Bronchial epithelial cell (primary cell): ENCODE measurements at places on chromosomes 3 and 15.

- DNase-seq: no peak
Observed at GRCh38 chr3:61146010-61146890, 105.0 kb downstream of the FHIT start.

DNA sequence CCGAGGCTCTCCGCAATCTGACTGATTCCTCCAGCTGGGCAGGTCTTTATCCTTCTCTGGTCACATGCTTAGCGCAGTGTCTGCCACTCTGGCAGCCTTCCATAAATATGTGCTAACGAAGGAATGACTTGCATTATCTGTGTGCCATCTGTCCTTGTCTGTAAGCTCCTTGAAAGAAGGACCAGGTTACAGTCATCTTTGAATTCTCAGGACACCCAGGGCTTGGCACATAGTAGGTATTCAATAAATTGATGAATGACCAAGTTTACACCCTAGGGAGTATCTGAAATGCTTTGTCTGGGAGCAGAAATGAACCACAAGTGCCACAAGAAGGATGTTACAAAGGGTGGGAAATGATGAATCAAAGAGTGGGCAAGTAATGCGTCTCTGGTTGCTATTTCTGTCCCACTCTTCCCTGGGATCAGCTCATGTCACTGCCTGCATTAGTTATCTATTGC is 16.5 kb upstream of the FAM3D start:
- DNase-seq: no peak

GRCh38 chr3:17830788-17831187 is 88.4 kb upstream of the TBC1D5 start:
- no peak for DNase-seq

- no peak for DNase-seq
Observed at GRCh38 chr3:56370991-56371775, 97.1 kb downstream of the ERC2 start.

DNA sequence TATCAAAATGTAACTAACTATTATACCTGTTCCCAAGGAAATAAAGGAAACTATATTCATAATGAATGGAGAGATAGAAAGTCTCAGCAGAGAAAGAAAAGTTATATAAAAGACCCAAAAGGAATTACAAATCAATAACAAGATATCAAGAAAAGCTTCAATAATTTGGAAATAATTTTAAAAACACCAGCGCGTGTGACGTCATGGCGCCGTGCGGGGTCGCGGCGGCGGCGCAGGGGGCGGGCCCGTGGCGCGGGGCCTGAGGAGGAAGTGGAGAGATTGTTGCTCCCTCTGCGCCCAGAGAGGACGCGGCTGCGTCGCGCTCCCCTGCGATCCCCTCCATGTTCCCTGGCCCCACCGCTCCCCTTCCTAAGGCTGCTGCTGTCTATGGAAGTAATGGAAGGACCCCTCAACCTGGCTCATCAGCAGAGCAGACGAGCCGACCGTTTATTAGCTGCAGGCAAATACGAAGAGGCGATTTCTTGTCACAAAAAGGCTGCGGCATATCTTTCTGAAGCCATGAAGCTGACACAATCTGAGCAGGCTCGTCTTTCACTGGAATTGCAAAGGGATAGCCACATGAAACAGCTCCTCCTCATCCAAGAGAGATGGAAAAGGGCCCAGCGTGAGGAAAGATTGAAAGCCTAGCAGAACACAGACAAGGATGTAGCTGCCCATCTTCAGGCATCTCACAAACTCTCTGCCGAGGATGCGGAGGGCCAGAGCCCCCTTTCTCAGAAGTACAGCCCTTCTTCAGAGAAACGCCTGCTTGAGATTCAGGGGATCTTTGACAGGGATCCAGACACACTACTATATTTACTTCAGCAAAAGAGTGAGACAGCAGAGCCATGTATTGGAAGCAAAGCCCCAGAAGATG is 4.1 kb downstream of the XCR1 start:
- no peak for DNase-seq

GRCh38 chr3:69579306-69580041 is 159.8 kb upstream of the MITF start:
- DNase-seq: no peak

- no peak for DNase-seq
Observed at GRCh38 chr3:186964071-186964470, 33.7 kb downstream of the ST6GAL1 start.

GRCh38 chr15:91496754-91497691 is 356.5 kb upstream of the SLCO3A1 start:
- DNase-seq: peak; percentile 17

DNA sequence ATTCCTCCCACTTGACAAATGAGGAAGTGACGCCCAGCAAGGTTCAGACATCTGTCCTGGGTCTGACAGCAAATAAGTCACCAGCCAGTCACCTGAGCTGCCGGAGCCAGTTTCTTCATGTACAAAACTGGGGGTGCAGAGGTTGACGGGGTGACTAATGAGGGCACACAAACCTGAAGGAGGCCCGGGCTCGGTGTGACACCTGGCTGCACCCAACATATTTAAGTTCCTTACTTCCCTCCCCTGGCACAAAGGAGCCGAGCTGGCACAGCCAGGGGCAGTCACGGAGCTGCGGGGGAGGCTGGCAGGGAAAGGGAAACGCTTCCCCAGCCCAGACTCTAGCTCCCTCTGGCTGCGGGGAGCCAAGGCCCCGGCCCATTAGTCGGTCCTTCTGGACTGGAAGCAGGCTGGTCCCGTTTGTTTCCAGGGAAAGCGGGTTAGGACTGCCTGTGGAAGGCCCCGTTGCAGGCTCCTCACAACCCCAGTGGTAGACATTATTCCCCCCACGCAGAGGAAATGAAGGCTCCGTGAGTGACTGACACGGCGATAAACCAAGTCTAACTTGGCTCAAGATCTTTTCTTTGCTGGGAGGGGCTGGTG is 2.3 kb downstream of the FBXL22 start:
- peak; percentile 73 for DNase-seq

GRCh38 chr3:59578129-59578528 is 528.3 kb upstream of the CFAP20DC start:
- peak; percentile 62 for DNase-seq

- no peak for DNase-seq
Observed at GRCh38 chr3:153079386-153079785, 82.6 kb upstream of the RAP2B start.

GRCh38 chr3:156300371-156300770 is 180.0 kb downstream of the KCNAB1 start:
- no peak for DNase-seq

DNA sequence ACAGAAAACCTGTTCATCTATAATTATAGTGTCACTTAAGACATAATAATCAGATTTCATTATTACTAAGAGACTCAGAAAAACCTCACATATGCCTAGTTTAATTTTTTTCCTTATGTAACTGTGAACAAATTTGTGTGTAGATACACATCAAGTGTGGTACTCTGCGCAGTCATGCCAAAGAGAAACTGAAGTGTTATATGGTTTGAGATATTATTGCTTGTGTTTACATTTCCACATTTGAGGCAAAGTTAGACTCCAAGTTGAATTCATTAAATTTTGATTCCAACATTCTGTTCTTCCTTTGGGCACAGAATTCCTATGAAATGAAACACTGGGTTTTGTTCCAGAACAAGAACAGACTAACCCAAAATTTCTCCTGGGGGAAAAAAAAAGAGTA is 2.2 kb downstream of the MBNL1 start:
- DNase-seq: no peak

DNA sequence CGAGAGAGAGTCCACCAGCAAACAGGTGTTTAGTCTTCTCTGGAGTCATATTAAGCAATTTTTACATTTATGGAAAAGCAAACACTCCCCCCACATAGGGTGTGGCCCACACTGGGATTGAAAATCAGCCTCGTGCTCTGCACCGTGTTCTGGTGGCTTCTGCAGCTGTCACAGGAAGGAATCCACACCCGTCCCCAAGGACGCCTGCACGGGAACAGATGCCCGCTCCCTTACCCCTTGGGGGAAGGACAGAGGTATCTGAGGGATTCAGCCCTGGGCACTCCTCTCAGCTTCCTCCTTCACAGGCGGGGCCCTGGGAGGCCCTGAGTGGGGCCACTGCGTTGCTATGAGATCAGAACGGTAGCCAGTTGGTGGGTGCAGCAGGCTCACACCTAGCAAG is 27.8 kb downstream of the LIPC start:
- DNase-seq: no peak

GRCh38 chr15:32936283-32936918 is 218.6 kb downstream of the GREM1 start:
- DNase-seq: peak; percentile 47

- peak; percentile 61 for DNase-seq
Observed at GRCh38 chr3:141412936-141413354, 44.6 kb downstream of the ZBTB38 start.

DNA sequence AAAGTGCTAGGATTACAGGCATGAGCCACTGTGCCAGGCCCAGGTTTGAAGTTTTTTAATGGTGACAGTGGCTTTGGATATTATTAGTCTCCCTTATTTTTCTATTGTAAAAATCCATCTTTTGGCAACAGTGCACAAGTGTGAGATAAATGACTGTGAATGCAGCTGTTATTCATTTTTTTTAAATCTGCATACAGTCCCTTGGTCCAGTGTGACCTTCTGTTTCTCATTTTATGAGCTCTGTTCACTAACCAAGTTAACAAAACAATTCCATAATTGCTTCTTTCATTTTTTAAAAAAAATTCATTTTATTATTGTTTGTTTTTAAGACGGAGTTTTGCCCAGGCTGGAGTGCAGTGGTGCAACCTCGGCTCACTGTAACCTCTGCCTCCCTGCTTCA is 381.8 kb downstream of the NAALADL2 start:
- DNase-seq: no peak
